ENCODE measurements at places on chromosomes 11 and 22.

DNA sequence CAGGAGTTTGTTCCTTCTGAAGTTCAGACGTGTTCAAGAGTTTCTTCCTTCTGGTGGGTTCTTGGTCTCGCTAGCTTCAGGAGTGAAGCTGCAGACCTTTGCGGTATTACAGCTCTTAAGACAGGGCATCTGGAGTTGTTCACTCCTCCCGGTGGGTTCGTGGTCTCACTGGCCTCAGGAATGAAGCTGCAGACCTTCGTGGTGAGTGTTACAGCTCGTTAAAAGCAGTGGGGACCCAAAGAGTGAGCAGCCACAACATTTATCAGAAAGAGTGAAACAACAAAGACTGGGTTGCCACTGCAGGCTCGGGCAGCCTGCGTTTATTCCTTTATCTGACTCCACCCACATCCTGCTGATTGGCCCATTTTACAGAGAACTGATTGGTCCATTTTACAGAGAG lies 373.1 kb downstream of the ETS1 start:
- no peak for DNase-seq

GRCh38 chr22:31278626-31279326 lies 13.5 kb downstream of the PIK3IP1 start:
- DNase-seq = no peak

GRCh38 chr11:2198621-2199365 lies 27.2 kb upstream of the TH start:
- DNase-seq = no peak

GRCh38 chr11:1499899-1500298 lies 13.3 kb upstream of the MOB2 start:
- no peak for DNase-seq

DNA sequence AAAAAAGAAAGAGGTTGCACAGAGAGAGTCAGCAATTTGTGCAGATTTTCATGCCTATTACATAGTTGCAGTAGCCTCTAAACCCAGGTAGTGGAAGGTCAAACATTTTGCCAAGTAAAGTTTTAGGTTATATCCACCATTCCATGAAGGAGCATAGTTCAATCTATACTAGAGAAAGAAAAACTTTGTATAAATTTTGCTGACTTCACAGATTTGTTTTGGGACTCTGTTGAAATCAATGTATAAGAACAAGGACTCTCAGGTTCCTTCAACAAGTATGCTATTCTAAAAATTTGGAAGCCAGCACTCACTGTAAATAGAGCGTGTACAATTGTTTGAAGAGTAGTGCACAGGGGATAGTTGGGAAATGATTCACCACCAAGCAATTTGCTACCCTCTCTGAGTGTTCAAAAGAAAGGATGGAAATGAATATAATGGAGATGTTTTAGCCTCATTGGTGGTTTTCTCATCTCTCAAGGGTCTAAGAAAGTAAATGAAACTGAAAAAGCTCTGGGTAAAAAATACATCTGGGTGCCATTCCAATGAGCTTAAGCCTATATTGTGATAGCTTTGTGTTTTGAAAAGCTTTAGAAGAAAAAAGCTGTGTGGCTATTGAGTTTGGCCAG lies 508.4 kb upstream of the LUZP2 start:
- DNase-seq = no peak

GRCh38 chr11:101848262-101848661 lies 66.5 kb upstream of the CEP126 start:
- no peak for DNase-seq

DNA sequence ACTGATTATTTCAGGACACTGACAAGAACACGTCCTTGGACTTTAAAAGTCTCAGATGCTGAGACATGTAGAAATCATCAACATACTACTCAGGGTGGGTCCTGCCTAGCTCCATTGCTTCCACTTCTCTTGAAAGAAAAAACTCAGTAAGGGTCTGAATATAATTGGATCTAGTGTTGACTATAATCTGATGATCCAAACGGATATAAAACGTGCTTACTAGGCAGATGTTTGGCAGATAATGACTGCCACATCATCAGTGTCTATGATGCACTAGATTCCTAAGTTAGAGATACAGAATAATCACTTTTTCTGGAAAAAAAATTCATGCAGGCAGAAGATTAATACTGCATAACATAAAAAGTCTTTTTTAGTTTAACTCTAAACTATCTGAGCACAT lies 21.6 kb downstream of the GUCY1A2 start:
- no peak for DNase-seq

DNA sequence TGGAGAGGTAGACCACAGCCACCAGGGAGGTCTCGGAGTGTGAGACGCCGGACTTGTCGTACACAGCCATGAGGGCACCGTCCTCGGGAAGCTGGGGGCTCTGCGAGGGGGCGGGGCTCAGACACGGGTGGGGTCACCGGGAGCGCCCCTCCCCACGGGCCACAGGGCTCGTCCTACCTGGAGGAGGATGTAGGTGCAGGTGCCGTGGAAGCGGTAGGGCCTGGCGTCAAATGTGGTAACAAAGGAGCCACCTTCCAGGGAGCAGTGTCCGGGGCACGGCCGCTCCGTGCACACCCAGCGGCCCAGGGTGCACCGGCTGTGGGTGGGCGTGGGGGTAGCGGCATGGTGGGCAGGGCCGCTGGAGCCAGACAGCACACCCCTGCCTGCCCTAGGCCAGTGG lies 7.5 kb downstream of the MUC6 start:
- no peak for DNase-seq

GRCh38 chr22:37335806-37336199 lies 53.5 kb downstream of the CYTH4 start:
- no peak for DNase-seq

DNA sequence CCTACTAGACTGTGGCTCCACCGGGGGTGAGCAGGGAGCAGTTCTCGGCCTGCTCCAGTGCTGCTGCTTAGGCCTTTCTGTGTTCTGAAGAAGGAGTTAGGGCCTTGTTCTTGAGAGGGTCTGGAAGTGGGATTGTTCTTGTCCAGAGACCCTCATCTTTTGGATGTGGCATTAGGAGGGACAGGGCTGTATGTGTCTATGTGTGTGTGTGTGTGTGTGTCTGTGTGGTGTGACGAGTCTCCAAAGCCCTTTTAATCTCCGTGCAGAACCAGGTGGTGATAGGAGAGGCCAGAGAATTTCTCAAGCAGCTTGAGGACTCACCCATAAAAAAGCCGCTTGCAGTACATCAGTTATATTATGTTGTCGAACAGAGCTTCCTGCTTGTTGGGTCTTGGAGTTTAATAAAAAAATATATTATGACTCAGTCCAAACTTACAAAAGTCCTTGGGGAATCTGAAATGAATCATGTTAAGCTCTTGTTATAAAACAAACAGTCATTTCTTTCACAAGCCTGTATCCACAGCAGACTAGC lies 196.5 kb downstream of the TENM4 start:
- DNase-seq = no peak

- no peak for DNase-seq
These were observed 12.5 kb upstream of the APOL5 start for GRCh38 chr22:35705141-35705540.

- DNase-seq = no peak
These were observed 72.1 kb upstream of the BMAL1 start for GRCh38 chr11:13205486-13205885.

DNA sequence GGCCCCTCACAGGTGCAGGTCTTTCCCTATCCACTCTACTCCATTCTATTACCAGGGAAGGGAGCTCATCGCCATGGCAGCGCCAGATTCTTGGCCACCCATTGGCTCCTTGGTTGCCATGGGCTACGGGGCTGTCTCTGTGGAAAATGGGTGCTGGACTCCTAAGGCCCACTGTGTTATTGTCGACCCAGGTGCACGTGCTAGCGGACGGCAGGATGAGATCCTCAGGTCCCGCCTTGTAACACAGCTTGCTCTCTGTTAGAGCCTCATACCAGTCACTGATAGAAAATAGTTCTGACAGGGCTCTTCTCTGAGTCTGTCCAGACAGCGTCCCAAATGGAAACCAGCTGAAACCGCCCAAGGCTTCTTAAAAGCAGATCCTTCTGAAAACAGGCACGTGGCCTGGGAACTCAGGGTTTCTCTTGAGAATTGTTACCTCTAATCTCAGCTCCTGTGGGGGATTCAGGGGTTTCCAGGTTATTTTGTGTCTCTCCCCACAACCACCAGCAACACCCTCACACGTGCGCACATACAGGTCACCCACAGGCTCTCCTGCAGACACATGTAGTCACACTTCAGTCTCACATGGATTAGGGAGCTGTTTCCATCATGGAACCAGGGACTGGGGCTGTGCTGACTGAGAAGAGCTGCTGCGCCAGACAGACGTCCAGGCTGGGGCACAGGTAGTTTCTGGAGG lies 1.5 kb downstream of the TUB start:
- DNase-seq = no peak

GRCh38 chr11:65159012-65159411 lies 11.0 kb upstream of the SPDYC start:
- DNase-seq = peak; percentile 61

DNA sequence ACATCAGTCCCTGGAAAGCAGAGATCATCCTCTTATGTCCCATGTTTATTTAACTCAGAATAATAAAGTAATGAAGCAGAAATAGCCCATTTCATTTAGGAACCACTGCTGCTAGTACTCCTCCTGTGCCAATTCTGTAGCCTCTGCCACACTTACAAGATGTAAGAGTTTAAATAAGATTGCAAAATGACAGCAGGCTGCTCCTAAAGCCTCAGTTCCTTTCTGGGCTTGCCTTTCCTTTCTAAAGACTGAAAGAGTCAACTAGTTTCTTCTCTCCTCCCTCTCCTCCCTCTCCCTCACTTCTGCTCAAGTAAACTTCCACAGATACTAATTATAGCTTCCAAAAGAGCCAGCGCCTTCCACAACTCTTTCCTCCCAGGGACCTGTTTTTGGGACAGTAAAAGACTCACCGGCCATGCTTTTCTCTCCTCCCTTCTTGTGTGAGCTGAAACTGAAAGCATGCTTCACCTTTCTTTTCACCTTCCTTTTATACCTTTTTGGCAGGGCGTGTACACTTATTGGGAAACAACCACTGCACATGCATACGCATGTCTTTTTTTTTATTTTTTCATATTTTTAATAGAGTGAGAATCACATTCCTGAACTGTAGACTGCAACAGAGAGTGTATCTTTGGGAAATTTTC lies 26.1 kb upstream of the CARD16 start:
- DNase-seq = no peak

DNA sequence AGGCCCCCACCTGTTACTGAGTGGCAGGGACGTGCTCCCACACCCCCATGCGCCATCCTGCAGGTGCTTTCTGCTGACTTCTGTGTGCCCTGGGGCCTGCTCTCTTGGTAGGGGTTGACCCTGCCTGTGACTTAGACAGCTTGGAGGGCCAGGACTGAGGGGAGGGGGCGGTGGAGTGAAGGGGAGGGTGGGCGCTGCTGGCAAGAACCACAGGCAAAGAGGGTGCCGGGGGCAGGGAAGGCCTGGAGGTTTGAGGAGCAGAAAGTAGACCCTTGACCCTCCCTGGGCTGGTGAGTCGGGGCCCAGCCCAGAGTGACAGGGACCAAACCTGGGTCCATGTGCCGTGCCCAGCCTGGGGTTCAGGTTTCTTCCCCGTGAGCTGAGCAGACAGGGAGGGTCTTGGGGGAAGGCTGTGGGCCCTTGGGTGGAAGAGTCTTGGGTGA lies 17.8 kb downstream of the KCNQ1 start:
- no peak for DNase-seq

- no peak for DNase-seq
These were observed 1.0 kb upstream of the HBG1 start for GRCh38 chr11:5250543-5251204.

DNA sequence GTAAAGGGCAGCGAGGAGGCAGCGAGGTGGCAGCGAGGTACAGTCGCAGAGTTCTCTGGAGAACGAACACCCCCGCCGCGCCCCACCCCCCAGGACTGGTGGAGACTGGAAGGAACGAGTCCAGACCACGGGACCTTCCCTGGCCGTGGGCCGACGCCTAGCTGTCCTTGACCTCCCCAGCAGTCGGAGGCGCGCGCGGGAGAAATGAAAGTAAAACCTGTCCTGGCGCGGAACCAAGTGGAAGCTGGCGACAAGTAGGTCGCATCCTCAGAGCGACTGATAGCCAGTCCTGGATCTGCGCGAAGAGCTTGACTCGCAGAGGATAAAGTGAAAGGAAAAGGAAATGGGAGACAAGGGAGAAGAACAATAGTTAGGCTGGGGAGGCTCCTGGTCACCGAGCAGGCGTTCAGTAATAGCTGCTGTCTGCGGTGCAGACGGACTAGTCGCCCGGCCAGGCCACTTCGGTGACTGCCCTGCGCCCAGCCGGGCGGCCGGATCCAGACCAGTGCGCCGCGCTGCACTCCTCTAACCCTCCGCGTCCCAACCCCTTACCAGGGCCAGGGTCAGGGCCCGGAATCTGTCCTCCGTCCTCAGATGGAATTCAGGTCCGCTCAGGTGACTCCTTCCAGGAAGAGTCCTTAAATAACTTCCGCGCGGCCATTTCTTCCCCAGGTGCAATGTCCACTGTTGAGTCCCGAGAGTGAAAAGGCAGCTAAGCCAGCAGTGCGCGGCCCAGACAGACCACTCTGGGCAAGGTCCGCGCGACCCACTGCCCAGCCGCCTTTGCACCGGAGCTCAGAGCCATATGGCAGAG lies 1.9 kb upstream of the ADM start:
- DNase-seq = no peak

GRCh38 chr22:26563022-26563421 lies 26.9 kb downstream of the TPST2 start:
- no peak for DNase-seq

GRCh38 chr22:31344578-31345330 lies 1.4 kb downstream of the PATZ1 start:
- no peak for DNase-seq

DNA sequence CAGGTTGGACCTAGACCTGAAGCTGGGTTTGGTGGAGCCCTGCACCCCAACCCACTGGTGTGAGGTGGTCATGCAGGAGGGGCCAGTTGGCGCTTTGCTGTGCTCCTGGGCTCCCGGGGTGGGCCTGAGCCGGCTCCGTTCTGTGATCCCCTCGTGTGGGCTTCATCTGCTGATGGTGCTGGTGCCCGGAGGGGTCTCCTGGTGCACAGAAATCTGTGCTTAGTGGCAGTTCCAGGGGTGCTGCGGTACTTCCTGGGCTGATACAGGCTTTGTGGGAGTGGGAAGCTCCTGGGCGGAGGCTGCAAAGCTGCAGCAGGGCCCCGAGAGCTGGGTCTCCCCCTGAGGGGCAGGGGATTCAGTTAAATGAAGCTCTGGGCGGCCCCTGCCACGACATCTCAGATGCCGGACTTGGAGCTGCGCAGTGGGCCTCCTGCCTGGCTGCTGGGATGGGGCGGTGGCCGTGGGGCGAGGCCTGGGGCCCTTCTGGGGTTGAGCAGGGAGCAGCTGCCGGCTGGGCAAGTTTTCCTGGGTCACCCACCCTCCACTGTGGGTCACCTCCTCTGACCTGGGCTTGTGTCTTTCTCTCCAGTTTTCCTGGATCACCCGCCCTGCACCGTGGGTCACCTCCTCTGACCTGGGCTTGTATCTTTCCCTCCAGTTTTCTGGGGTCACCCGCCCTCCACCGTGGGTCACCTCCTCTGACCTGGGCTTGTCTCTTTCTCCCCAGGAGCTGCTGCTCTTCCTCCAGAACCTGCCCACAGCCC lies 410.5 kb downstream of the TBC1D22A start:
- peak; percentile 7 for DNase-seq

All from T-helper 2 cell (primary cell).